Activated T-helper 1 cell treated with anti-CD3 and anti-CD28 coated beads, Interleukin-2, amount 50 U/mL, for 16 hours (primary cell): ENCODE measurements at places on chromosomes 11 and 22.

DNA sequence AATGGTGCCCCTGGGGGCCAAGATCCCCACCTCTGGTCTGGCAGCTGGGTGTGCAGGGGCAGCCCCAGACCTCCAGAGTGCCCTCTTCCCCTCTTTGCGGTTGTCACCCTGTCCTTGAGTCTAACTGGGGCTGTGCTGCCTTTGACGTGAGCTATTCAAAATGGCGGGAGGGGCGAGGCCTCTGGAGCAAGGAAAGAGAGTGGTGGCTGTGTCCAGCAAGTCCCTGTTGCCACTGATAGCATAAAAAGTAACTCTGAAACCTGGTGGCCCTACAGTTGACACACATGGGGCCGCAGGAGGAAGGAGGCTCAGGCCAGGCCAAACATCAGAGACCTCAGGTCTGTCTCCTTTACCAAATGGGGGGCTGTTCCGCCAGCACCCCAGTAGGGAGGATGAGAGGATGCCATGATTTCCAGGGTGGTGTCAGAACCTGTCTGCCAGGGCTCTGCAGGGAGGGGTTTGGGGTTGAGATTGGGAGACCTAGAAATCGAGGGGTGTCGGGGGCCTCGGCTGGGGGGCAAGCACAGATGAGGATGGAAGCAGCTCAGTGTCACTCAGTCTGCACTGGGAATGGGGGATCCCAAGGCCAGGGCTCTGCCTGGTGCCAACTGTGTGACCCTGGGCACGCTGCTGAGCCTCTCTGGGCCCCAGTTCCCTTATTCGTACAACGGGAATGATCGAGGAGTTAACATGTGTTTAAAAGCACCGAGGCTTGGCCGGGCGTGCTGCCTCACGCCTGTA lies 49.2 kb upstream of the KCNQ1OT1 start:
- no peak for DNase-seq

DNA sequence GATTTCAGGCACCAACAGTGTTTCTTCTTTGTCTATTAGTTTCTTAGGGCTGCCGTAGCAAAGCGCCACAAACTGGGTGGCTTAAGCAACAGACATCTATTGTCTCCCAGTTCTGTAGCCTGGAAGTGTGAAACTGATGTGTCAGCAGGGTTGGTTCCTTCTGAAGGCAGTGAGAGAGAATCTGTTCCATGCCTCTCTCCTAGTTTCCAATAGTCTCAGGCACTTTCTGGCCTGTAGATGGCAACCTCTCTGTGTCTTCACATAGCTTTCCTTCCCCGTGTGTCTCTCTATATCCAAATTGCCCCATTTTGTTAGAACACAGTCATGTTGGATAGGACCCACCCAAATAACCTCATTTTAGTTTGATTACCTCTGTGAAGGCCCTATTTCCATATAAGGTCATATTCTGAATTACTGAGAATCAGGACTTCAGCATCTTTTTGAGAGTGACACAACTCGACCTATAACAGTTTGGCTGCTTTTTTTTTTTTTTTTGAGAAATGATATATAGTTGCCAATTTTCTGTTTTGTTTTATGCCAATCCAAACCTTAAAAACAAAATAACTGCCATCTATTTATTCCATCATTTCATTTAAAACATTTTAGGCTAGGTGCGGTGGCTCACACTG lies 108.2 kb downstream of the SLC36A4 start:
- DNase-seq, result no peak

DNA sequence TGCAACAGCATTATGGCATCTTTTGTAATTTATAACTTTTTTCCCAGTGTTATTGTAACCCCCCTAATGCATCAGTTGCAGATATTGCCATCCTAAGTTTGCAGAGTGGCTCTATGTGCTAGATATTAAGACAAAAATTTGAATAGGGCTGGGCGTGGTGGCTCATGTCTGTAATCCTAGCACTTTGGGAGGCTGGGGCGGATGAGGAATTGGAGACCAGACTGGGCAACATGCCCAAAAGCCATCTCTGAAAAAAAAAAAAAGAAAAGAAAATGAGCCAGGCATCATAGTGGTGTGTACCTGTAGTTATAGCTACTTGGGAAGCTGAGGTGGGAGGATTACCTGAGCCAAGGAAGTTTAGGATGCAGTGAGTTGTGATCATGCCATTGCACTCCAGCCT lies 50.1 kb upstream of the MUC15 start:
- DNase-seq, result no peak

GRCh38 chr11:131810541-131810940 lies 440.1 kb downstream of the NTM start:
- DNase-seq, result no peak

- no peak for DNase-seq
Measured at GRCh38 chr22:31618471-31619176, 43.4 kb downstream of the PISD start.

GRCh38 chr22:41656556-41656955 lies 32.1 kb downstream of the SNU13 start:
- no peak for DNase-seq

- DNase-seq, result no peak
Measured at GRCh38 chr22:44401783-44402110, 89.0 kb upstream of the SHISAL1 start.

DNA sequence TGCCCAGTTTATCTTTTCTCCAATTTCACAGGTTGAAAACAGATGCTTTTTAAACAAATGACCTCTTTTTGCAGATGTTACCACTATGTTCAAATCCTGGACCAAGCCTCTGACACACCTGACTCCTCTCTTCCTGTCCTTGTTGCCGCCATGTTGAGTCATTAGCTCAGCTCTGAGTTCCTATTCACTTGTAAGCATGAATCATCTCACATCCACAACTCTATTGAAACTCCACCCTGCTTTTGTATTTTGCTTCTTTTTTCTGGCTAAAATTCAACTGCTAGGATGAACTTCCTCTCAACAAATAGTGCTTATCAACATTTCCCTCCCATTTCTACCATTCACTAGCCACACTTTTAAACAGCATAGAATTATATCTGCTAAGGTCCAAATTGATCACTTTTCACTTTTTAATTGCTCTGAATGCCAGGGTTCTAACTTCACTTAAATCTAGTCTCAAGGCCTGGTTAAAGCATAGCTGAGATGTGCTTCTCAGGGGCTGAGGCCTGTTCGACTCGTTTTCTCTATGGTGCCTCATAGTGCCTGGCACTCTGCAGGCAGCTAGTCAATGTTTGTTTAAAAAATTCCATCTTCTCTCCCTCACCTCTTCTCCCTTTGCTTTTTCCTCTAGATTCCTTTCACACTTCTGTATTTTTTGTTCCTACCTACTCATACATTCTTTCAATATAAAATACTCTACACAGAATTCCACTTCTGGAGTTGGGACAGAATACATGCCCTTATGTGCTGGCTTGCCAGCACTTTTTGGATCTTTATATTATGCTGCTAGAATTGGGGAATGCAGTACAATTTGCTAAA lies 3.9 kb downstream of the JOSD1 start:
- no peak for DNase-seq

GRCh38 chr22:35476341-35476740 lies 64.3 kb upstream of the RASD2 start:
- DNase-seq, result no peak

DNA sequence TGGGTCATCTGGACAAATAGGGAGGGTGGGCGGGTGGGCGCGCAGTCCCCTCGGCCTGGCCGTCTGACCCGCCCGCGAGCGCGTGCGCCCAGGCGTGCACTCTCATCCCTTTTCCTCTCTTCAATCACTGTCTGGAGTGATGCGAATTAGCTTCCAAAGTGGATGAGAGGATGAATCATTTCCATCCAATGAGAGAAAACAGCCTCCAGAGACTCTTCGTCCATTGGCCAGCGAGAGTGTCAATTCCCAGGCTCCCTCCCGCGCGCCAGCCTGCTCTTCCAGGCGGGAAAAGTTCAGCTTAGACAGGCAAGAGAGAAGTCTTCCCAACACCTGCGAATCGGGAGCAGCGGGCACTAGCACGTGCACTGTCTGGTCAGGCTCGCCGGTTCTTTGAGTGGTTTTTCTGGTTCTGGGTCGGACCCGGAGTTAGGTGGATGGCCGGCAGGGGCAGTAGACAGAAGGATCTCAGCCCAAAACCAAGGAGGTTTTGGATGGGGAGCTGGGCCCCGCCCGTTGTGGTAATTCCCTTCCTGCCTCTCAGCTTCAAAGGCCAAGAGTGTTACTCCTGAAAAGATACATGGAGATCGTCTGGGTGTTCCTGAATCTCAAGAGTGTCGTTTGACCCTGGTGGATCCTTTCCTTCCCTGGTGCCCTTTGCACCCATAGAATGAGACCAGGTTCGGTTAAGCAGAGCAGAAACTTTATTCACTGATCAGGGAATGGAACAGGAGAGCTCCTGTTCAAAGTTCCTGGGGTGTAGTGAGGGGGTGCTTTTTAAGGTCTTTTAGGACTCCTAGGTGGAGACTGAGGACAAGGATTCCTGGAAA lies 33.4 kb upstream of the GLYATL1 start:
- no peak for DNase-seq

- DNase-seq, result no peak
Measured at GRCh38 chr11:13143486-13144297, 133.9 kb upstream of the BMAL1 start.

GRCh38 chr11:122422682-122423081 lies 232.8 kb upstream of the UBASH3B start:
- DNase-seq, result no peak

DNA sequence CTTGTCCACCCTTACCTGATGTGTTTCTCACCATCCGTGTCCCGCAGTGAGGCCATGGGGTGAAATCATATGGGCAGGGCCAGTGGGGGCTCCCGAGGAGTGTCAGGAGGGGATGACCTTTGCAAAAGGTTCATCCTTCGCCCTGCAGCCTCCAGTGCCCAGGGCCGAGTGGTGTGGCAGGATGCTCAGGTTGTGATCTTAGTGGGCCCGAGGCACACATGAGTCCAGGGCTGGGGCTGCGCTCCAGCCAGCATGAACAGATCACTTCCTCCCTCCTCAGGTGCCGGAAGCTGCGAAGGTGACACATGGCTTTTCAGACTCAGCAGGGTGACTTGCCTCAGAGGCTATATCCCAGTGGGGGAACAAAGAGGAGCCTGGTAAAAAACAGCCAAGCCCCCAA lies 2.8 kb upstream of the FKBP2 start:
- no peak for DNase-seq
